Activated naive CD4-positive, alpha-beta T cell (primary cell): ENCODE measurements at places on chromosomes 7 and 10.

DNA sequence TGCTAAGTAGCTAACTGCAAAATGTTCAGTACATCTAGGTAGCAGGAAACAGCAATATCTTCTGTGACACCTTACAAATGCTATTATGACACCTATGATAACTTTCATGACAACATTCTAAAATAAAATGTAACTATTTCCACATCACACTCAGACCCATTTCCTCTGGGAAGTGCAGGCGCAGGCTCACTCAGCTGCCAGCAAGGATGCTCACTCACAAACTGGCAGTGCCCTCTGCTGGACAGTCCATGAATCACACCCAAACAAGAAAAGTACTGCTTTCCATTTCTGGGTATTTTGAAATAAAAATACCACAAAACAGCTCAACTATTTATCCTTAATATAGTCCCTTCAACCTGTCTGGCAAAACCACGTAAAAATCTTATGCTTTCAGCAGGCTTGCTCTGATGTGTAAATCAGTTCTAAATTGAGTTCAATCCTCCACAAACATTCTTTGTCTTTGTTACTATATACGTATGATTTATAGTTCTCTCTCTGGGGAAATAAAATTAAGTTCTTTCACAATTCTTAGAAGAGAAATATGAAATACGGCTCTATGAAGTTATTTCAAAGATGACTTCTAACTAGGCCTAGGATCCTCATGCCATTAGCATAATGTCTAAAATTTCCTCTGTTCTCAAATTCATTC, 176.6 kb downstream of the PARD3 start:
- peak; percentile 26 for DNase-seq

- no peak for DNase-seq
Observed at GRCh38 chr10:94879214-94879613, 59.2 kb upstream of the CYP2C9 start.

GRCh38 chr7:4139656-4140625, 542.2 kb upstream of the FOXK1 start:
- DNase-seq = no peak

- DNase-seq = no peak
Observed at GRCh38 chr7:47485640-47486435, 96.1 kb downstream of the TNS3 start.

GRCh38 chr10:118054383-118054782, 7.6 kb upstream of the RAB11FIP2 start:
- no peak for DNase-seq

DNA sequence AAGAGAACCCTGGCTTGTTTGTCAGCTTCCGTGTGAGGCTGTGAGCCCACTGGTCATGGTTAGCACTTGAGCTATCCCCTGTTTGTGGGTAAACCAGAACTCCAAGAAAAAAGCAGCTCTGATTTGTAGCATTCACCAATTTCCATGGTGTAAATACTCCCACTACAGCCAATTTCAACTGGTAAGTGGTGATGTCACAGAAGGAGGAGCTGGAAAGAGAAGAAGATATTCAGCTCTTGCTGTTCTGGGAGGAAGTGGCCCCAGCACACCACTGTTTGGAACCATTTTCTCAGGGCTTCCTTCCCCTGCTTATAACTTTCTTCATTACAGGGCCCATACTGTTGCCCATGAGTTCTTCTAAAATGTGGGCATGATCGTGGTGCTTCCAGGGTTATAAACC, 500.1 kb upstream of the ZMIZ1 start:
- DNase-seq = no peak

- no peak for DNase-seq
Observed at GRCh38 chr10:61542596-61542995, 89.4 kb upstream of the TMEM26 start.

DNA sequence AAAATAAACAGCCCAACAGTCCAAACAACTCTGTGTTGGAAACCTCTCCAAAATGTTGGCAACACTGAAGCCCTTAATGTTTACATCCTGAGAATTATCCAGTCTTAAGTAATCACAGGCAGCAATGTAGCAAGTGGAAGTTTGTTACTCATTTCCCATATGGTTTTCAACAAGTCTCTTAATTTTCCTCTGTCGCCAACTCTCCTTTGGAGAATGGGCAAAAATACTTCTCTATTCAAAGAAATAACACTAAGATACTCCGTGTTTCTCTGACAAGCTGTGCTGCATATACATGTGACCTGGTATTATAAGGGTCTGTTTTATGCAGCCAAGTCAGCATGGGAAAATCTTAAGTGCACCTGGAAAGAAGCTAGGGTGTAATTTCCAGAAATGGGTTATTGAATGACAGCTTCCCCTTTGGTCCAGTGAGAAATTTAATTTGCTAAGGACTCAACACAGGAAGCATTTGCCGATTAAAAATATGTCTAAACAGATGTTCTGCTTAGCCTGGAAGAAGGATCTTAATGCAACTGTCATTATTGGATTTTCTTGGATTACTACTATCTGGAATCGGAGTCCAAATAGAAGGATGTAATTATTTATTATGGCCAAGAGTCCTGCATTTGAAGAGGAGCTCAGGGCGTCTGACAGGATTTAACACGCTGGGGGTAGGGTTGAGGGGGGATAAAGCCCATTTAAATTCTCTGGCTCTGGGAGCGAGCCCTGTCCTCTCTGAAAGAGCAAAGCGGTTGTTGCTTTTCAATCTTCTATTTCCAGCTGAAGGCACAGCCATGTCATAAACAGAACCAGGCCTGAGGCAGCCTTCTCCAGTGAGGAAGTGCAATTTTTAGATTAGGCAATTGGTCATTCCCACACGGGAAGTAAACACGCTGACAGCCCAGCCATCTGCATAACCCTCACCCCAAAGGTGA, 73.1 kb downstream of the TLL2 start:
- no peak for DNase-seq

- DNase-seq = no peak
Observed at GRCh38 chr7:151477867-151478266, 37.9 kb upstream of the CRYGN start.

DNA sequence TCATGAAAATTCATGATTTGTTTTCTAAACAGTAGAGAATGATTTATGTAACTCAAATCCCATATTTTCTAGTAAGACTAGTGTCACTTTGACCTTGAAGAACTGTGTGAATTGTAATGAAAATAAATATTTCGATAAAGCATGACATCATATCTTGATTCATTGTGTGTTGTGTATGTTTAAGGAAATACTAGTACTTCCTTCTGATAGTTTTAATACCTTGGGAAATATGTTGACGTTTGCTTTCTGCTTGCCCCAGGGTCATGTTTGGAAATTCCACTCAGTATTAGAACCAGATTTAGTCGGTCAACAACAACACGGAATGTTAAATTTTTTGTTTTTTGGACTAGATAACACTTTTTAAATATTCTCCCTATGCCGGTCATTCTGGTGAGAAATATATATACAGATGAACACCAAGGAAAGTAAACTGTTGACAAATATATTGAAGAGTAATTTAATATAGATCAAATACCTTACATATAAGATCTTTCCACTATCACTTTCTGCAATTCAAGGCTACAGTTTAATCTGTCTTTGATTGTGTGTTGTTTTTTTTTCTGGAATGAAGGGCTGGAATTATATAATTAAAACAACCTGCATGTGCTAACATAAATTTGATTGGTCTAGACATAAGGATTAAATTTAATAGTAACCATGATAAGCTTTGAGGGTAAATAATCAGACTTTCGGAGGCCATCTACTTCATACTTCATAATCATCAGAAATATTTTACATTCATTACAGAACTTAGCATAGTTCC, 126.2 kb downstream of the MDFIC start:
- no peak for DNase-seq

DNA sequence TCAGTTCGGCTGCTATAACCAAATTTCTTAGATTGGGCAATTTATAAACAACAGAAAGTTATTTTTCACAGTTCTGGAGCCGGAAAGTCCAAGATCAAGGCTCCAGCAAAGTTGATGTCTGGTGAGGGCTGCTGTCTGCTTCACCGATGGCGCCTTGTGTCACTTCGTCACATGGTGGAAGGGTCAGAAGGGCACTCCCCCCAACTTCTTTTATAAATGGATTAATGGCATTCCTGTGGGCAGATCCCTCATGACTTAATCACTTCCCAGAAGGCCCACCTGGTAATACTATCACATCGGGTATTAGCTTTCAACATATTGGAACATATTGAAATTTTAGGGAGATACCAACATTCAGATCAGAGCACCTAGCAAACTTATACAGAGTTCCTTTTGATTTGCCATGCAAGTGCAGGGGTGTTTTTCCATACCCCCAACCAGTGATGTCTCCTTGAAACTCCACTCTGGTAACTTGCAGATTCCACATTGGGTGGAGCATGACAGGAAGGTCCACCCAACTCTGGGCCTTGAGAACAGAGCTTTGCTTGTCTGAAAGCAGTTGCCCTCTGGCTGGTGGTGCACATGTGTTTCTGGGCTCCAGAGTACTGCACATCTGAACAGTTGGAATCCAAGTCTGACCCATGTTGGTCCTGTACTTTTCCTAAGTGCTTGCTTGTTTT, 85.1 kb upstream of the KMT2E start:
- DNase-seq = no peak

GRCh38 chr7:66739953-66740301, 606 bp upstream of the RABGEF1 start:
- DNase-seq = no peak

GRCh38 chr10:17586821-17587234, 30.3 kb downstream of the HACD1 start:
- DNase-seq = no peak

GRCh38 chr7:44631458-44632115, 25.2 kb downstream of the OGDH start:
- DNase-seq = no peak

GRCh38 chr7:31492086-31492485, 21.8 kb upstream of the ITPRID1 start:
- no peak for DNase-seq

- DNase-seq = no peak
Observed at GRCh38 chr7:104065491-104065890, 76.0 kb upstream of the RELN start.

DNA sequence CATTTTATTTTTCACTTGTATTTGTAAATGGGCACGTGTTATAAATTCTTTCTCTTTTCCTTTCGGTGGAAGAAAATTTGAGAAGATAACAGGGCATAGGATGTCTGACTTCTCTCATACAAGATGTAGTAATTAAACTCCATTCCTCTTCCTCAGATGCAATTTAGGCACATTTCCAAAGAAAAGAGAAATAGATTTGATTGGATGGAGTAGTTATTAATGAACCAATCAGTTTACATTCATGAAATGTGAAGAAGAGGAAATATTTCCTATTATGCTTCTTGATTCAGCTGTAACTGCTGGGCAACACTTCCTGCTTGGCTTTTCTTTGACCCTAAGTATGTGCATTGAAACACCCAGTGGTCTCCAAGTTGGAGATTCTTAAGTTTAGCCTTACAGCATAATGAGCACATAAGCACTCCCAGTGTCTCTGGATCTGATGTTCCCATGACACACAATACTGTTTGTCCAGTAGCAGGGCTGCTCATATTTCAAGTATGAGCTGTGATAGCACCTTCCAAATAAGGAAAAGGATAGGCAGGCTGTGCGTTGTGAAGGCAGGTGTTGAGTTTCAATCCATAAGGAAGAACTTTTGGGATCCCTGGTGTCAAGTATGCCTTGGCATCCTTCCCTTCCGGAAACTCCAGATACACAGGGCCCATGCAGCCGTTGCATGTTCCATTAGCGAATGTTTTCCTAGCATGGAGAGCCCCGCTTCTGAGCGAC, 33.4 kb upstream of the COBL start:
- no peak for DNase-seq

DNA sequence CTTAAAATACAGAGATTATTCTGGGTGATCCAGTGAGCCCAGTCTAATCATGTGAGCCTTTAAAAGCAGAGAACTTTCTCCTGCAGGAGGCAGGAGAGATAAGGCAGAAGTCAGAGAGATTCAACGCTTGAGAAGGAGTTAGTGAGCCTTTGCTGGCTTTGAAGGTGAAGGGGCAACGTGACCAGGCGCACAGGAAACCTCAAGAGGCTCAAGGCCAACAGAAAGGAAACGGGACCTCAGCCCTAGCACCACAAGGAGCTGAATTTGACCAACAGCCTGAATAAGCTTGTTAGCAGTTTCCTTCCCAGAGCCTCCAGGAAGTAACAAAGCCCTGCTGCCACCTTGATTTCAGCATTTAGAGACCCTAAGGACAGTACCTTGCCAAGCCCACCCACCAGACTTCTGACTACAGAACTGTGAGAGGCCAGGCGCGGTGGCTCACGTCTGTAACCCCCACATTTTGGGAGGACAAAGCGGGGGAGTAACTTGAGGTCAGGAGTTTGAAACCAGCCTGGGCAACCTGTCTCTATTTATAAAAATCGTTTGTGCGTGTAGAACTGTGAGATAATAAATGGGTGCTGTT, 87.3 kb upstream of the KAT6B start:
- DNase-seq = no peak

- DNase-seq = no peak
Observed at GRCh38 chr10:16777473-16778370, 39.5 kb downstream of the RSU1 start.

DNA sequence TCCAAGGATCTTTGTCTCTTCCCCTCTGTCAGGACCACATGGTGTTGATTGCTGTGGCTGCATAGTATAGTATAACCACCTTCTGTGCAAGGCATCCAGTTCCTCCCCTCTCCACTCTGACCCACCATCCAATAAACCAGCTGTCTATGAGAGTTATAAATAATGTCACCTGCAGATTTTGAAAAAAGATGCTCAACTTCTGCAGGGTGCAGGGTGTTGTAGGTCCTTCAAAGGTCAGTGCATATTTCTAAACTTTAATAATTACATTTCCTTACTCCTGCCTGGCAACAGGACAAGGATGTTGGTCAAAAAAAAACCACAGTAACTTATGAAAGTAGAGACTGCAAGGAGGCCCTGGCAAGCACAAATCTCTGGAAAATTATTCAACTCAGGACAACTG, 166.2 kb downstream of the PKD1L1 start:
- no peak for DNase-seq

DNA sequence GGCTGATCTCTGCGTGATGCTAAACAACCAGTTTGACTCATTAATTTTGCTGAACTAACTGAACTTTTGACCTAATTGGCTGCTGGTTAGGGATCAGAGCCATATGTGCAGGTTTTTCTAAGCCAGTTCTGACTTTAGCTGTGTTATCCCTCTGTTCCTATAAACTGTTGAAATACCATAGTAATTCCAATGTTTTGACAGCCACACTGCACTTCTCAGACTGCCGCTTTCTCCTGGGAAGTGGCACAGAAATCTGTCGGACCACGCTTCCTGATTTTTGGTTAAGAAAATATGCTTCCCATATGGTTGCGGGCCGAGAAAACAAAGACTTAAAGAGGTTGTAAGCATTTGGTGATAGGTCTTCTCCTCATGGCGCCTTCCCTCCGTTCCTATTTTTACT, 42.3 kb downstream of the TBXAS1 start:
- DNase-seq = no peak

GRCh38 chr10:113953505-113954272, 90.0 kb upstream of the ADRB1 start:
- no peak for DNase-seq

- DNase-seq = no peak
Observed at GRCh38 chr7:102978284-102978683, 65.5 kb downstream of the LRRC17 start.

GRCh38 chr7:35754741-35755140, 46.1 kb upstream of the SEPTIN7 start:
- no peak for DNase-seq

GRCh38 chr7:85612514-85612913, 425.7 kb upstream of the SEMA3D start:
- no peak for DNase-seq
